ENCODE measurements at places on chromosomes 16 and 17.

DNA sequence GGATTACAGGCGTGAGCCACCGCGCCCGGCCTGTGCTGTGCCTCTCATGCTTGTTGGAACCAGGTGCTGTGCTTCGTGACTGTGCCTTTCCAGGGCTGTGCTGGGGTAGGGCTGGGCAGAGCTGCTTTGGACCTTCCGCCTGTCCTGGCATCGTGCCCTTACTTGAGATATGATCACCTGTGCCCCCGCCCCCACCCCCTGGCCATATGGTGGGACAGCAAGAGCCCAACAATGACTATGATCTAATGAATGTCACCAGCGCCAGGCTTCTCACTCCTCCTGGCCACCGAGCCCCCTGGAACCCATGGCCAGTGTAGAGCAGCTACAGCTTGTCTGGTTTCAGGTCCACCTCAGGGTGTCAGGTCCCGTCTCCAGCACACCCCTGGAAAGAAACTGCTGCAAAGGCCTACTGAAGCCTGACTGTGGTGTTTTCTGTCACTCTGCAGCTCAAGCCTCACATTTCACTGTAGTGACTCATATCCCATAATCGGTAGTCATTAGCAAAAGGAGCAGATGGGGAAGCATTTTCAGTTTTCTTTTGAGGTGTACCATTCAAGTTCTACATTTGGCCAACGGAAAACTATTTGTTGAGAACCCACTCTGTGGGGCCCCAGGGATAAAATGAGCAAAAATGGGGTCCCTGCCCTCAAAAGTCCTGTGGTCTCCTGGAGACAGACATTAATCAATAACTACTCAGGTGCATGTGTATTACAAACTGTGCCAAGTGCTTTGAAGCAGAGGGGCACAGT lies 22.1 kb downstream of the FCSK start:
- peak; percentile 78 for DNase-seq

- no peak for DNase-seq
Observed at GRCh38 chr17:34902831-34903547, 58.3 kb downstream of the CCT6B start.

GRCh38 chr16:88988980-88989811 lies 12.2 kb upstream of the CBFA2T3 start:
- no peak for DNase-seq

- DNase-seq, result no peak
Observed at GRCh38 chr16:27377666-27378485, 24.1 kb upstream of the IL21R start.

- DNase-seq, result no peak
Observed at GRCh38 chr17:57872536-57872935, 22.7 kb upstream of the MRPS23 start.
